Pancreas (tissue), 10 donors: ENCODE measurements at places on chromosomes 2 and 18. TPM values are rescaled to one million over a fixed set of nuclear protein-coding genes. Genes with fewer than 3 reads are reported as not detected.
A peak's percentile ranks its signal among the peaks of the same experiment; 100 is the strongest.

DNA sequence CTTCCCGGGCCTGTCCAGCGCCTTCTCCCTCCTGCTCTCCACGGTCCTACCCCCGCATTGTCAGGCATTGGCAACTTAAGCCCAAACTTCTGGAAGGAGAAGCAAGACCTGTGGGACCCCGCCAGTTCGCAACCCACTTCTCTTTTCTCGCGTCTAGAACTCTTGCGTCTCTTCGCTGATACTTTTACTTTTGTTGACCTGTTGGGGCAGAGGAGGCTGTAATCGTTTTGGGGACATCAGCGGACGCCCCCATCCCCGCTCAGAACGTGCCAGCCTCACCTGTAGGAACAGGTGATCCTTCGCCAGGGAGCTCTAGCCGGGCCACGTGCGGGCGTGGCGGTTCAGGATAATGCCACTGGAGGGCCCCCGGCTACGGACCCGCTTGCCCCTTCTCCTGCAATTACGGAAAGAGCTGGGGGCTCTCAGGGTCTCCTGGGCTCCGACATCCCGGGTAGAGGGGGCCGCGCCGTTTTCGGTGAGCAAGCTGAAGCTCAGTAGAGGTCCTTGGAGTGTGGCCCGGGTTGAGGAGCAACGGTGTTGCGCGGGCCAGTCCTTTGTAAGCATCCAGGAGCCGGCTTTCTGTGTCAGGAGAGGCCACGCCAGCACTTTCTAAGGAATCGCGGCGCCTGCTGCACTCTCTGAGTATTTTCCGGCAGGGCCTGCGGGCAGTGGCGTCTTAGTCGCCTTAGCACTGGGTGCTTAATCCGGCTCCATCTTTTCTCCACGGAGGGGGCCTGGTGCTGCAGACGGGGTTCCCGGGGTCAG, 1.6 kb downstream of the MTCL1 start:
- peak; percentile 69 for DNase-seq

TNFRSF11A gene
- total RNA-seq: 6.2 TPM

DNA sequence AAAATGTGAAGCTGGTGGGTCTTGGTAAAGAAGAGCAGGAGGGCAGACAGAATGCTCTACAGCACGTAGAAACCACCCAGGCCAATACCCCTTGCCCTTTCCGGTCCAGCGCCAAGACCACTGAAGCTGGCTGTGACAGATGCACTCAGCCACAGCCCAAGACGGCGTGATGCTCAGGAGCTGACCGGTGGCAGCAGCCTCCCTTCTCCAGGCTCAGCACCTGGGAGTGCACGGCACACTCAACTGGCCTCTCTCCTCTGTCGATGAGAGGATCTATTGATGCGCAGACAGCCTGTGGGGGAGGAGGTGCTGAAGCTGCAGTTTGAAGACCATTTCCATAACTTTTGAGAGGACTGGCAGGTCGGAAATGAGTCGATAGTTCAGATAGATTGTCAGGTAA, 141.0 kb upstream of the MYT1L start:
- no peak for DNase-seq

NR4A2 gene
- 1.3 TPM for total RNA-seq

- DNase-seq: no peak
Observed at GRCh38 chr2:3356799-3357198, 20.8 kb downstream of the EIPR1 start.

- DNase-seq: no peak
Observed at GRCh38 chr18:3380384-3380961, 69.5 kb upstream of the TGIF1 start.

DNA sequence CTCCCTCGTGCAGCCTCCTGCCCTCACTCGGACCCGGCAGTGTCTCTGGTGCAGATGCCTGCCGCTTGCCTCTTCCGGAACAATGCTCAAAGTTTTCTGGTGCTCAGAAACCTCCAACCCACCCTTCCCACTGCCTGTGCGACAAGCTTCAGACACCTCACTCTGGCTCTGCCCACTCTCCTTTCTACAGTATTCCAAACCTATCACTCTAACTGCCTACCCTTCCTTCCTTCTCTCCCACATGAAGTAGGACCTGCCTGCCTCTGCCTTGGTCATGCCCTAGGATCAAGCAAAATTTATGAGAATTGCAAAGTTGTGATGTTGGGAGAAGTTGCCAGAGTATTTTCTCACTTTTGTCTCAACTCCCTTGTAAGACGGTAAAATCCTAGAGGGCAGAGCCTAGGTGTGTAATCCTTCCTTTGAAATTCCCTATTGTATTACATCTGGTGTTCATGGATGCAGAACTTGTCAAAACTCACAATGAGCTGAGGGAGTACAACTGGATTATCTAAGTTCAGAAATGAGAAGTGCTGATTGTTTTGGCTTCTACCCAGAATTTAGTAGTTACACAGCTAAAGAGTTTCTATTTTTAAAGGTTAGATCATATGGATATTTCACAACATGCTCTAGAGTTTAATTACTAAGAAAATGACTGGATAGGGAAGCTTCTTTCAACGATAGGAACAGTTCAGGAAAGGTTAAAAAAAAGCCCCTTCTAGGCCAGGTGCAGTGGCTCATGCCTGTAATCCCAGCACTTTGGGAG, 7.2 kb downstream of the NPC1 start:
- no peak for DNase-seq

CXCR1 gene
- 0.59 TPM for total RNA-seq

- no peak for DNase-seq
Observed at GRCh38 chr2:96359866-96360265, 24.3 kb downstream of the NCAPH start.

TXNDC2 gene
- total RNA-seq: not detected

ONECUT2 gene
- total RNA-seq: 4.5 TPM

- no peak for DNase-seq
Observed at GRCh38 chr2:112295407-112296078, 20.1 kb downstream of the ZC3H6 start.

DNA sequence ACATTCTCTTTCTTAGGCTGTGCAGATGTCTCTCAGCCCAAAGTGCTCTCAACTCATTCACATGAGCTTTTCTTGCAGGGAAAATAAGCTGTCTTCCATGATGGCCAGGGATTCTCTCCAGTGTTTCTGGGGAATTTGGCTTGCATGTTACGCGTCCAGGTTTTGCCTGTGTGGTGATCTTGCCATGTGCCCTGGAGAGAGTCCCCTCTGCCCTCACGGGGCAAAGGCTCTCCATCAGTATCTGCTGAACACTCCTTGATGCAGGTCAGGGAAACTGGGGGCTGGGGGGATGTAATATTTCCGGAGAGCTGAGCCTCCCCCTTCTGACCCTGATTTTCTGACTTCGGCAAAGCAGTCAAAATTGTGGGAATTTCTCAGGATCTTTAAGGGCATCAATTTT, 87.6 kb downstream of the ACKR3 start:
- no peak for DNase-seq

DNA sequence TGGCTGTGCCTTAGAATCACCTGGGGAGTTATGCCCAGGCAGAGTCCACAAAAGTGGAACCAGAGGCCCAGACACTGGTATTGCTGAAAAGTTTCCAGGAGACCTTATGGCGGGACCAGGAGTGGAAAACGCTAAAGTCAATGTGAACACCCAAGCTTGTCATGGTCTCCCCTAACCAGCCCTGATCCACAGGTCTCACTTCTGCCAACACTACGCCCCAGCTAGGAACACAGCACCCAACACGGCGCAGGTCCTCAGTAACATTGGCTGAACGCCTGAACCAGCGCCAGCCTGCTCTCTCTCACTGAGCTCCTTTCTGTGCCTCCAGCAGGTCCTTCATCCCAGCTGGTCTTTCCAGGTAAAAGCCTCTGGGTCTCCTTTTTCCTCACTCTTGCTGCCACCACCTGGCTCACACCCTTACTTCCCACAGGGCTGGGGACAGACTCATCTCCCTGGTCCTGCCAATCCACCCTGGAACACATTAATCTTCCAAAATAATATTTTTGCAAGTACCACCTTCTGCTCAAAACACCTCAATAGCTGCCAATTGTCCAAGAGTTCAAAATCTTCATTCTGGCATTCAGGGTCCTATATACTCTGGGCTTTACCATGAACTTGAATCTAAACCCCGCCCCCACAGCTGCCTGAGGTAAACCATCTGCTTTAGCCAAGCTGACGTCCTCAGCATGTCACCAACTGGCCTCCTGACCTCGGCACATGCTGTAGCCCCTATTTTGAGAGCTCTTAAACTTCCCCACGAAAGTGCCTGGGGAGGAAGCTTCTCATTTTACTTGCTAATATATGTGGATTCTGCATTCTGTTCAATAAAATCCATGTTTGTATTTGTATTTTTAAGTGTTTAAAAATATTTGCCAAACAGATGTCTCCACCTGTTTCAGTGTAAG, 34.6 kb downstream of the ADCY3 start:
- DNase-seq: no peak

GRCh38 chr2:54772110-54772509, 48.6 kb downstream of the EML6 start:
- no peak for DNase-seq

SEC11C gene
- total RNA-seq: 74.9 TPM

DNA sequence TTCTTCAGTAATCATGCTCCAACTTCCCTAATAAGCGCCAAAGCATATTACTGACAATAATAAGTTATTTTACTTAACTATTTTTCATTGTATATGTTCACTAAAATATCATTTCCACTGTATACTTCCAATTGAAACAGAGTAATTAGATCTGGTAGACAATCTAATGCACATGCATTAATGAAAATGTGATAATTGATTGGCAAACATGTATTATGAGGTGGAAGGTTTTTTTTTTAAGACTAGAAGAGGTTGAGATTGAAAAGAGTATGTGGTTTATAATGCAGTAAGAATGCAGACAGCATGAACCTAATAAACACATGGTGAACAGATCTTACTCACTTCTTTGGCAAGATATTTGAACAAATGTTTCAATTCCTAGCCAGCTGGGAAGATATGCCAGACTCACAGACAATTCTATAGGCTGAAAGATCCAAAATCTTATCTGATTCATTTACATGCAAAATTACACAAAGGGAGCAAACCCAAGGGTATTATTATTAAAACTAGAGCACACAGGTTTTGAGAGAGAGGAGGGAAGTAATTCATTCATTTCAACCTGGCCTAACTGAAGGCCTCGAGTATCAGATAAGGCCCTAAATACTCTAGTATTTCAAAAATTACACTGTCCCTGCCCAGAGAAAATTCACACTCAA, 2.8 kb downstream of the NCKAP1 start:
- no peak for DNase-seq

VWA3B gene
- total RNA-seq: not detected

SAG gene
- not detected for total RNA-seq

GRCh38 chr18:23816740-23817139, 127.5 kb downstream of the LAMA3 start:
- no peak for DNase-seq

ANKRD62 gene
- 4.2 TPM for total RNA-seq

WNT10A gene
- not detected for total RNA-seq

DNA sequence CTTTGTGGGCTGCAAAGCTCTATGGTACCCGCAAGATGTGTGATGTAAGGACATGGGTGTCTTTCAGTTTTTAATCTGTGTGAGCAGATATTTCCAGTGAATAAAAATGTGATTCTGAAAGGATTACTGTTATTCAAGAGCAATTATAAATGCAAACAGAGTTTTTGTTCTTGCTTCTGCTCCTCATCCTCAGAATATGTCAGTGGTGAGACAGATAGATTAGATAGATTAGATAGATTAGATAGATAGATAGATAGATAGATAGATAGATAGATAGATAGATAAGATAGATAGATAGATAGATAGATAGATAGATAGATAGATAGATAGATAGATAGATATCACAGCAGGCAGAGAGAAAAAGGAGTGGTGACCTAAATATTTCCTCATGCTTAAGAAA, 142.6 kb downstream of the RTN4 start:
- DNase-seq: no peak

DNA sequence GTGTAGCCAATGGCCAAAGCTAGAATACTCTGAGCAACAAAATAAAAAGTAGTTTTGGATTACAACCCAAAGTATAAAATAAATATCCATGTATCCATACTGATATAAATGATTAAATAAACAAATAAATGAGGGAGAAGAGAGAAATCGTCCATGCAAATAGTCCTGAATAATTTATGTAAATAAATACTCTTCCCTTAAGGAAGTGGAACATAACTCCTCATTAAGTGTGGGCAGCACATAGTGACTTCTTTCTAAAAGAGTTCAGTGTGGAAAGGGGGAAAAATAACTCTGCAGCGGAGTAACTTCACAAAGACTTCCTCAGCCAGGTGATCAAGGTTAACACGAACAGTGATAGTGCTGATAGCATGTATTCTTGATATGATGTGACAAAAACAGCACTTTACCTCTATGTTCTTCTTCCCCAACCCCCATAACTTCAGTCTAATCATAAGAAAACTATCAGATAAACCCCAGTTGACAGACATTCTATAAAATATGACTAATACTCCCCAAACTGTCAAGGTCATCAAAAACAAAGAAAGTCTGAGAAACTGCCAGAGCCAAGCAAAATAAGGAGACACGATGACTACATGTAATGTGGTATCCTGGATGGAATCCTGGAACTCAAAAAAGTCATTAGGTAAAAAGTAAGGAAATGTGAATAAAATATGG, 30.7 kb downstream of the METTL8 start:
- no peak for DNase-seq

- DNase-seq: no peak
Observed at GRCh38 chr2:178513876-178514275, 33.6 kb downstream of the PLEKHA3 start.

- no peak for DNase-seq
Observed at GRCh38 chr2:19224011-19224410, 134.4 kb downstream of the OSR1 start.

DNA sequence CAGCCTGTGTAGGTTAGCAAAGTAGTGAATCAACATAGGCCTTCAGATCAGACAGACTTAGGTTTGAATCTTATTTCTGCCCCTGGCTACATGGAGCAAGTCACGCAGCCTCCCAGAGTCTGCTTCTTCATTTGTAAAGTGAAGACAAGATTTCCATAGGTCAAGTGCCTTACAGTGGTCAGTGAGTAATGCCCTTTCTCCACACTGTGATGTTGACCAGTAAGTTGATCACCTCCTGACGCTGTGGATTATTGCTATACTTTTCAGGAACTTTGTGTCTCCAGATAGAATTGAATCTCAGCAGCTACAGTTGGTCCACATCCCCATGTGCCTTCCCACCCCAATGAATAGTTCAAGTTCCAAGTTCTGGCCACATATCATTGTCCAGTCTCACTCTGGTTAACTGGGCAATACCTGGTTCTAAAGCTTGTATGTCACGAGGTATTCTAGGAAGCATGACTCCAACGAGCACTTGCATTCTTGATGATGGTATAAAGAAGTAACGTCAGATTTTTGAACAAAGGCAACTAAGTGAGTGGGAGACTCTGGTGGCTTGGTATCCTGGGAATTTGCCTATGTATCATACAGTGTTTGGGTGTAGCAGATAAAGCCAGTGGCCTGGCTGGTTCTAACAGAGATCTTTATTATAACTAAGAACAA, 2.1 kb upstream of the CLIP4 start:
- no peak for DNase-seq

PLEK gene
- total RNA-seq: 0.28 TPM

GRCh38 chr2:223113161-223113560, 61.2 kb downstream of the KCNE4 start:
- no peak for DNase-seq
